ENCODE measurements at places on chromosomes 12 and 14.
A peak's percentile ranks its signal among the peaks of the same experiment; 100 is the strongest.

DNA sequence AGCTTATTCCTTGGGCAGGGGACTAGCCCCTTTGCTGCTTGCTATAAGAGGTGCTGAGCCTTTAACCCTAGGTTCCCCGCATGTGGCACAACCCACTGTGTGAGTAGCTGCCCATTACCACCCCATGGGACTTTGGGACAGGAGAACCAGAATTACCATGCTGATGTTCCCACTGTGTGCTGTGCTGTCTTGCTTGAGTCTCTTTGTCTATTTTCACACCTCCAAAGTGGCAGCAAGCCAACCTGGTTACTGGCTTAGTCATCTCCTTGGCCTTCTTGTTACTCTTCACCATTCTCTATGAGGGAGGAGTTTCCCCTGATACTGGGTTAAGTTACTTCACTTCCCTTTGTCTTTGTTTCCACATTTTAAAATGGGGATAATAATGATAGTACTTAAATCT is 73.4 kb upstream of the ETV6 start:
- no peak for DNase-seq

GRCh38 chr12:43004908-43005307 is 415.4 kb upstream of the PRICKLE1 start:
- no peak for DNase-seq

GRCh38 chr12:11040162-11040561 is 9.0 kb upstream of the TAS2R31 start:
- DNase-seq: no peak

GRCh38 chr12:76340680-76341435 is 7.4 kb downstream of the BBS10 start:
- DNase-seq: no peak

DNA sequence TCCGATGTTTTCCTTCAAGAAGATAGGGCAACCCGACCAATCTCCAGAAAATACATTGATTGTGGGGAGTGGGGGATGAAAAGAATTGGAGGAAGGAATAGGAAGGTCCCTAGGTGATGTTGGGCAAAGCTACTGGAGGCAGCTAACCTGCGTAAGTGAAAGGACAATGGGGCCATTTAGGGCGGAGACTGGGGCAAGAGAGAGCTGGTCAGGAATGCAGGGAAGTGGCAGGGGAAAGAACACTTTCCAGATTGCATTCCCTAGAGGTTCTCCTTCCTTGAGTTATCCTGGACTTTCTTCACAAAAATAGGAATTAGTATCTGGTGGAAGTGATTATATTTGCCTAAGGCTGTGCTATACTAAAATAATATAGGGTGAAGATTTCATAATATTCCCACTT is 151.8 kb upstream of the HMGA2 start:
- DNase-seq: no peak

- no peak for DNase-seq
Measured at GRCh38 chr12:129848876-129849275, 54.9 kb downstream of the TMEM132D start.

GRCh38 chr14:52235866-52236510 is 31.5 kb upstream of the PTGDR start:
- DNase-seq: no peak

DNA sequence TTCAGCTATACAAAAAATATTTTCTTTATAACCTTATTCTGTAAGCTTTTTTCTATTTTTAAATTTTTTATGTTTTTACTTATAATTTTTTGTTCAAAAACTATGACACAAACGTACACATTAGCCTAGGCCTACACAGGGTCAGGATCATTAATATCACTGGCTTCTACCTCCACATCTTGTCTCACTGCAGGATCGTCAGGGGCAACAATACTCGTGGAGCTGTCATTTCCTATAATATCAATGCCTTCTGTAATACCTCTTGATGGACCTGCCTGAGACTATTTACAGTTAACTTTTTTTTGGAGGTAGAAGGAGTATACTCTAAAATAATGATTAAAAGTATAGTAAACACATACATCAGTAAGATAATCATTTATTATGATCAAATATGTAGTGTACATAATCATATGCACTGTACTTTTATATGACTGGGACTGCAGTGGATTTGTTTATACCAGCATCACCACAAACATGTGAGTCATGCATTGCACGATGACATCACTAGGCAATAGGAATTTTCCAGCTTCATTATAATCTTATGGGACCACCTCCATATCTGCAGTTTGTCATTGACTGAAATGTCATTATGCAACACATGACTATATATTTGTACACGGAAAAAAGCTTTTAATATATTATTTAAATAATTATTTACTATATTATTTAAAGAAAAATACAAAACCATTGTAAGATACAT is 18.5 kb upstream of the PMCH start:
- no peak for DNase-seq

GRCh38 chr12:61530456-61530855 is 729.7 kb upstream of the USP15 start:
- no peak for DNase-seq

DNA sequence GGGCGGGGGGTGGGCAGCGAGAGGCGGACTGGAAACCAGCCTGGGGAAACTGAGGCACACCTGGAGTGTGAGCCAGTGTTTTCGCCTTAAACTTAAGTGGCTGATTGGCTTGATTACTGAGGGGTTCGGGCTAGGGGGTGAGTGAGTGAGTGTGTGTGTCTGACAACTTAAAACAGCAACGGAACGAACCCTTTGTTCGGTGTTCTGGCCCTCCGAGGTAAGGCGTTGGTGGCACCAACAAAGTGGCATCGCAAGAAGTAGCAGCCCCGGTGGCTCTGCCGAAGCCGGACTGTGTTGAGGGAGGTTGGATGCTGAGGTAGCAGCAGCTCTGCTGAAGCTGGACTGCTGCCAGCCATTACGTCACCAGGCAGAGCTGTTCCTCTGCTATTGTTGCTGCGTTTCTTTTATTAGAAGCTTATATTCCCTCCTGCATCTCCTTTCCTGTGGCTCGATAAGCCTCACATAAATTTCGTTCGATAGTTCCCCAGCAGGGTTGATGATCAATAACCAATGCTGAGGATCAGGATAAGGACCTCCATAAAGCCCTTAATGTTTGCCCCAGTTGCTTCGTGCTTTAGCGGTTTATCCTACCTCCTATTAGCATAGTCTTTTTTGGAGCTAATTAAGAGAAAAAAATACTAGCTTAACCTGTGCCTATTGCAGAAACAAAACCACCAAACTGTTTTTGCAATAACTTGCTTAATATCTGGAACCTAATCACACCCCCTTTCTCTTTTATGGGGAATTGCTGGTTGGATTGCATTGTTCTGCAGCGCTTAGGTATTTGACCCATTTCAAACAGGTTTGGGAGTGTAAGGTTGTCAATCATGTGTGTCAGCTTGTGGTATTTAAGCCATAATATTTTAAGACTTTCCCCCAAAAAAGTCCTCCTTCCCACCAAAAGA is 1.3 kb downstream of the GPR137C start:
- peak; percentile 25 for DNase-seq

DNA sequence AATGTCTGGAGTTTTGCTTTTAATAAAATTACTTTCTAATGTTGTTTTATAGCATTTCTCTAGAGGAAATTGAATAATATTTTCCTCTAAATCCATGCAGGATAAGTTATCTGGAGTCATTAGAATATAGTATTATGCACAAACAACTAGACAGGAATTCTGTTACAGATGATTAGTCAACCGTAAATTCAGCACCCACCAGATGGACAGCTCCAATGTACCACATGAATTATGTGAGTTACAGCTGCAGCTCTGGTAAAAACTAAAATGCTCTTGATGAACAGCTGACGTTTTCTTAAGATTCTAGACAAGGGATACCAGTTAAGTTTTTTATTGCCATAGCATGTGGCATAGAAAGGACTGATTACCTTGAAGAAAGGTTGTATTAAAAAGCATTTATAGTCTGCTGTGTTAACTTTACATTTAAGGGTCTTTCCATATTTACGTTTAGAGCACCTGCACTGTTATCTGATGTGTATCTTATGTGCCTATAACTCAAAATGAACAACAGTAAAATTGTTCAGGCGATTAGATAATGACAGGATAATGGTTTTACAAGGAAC is 321.4 kb upstream of the LRFN5 start:
- DNase-seq: peak; percentile 2

- no peak for DNase-seq
Measured at GRCh38 chr14:76716285-76716684, 45.0 kb upstream of the VASH1 start.

- no peak for DNase-seq
Measured at GRCh38 chr14:53180272-53181221, 27.4 kb upstream of the DDHD1 start.

DNA sequence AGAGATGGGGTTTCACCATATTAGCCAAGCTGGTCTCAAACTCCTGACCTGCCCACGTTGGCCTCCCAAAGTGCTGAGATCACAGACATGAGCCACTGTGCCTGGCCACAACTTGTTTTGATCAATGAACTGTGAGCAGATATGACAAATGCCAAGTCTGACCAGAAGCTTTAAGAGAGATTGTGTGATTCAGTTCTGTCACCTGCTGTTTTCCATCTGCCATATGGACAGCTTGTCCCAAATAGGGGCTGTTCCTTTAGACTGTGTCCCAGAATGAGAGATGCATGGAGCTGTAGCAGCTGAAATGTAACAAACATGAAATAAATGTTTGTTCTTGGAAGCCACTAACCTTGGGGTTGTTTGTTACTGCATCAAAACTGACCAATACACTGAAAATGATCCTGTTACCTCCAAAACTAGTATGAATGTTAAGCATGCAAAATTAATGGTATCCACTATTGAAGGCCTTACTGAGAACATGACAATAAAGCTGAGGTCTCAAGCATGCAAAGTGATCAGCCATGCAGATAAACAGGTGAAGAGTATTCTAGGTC is 65.9 kb upstream of the MED13L start:
- no peak for DNase-seq

DNA sequence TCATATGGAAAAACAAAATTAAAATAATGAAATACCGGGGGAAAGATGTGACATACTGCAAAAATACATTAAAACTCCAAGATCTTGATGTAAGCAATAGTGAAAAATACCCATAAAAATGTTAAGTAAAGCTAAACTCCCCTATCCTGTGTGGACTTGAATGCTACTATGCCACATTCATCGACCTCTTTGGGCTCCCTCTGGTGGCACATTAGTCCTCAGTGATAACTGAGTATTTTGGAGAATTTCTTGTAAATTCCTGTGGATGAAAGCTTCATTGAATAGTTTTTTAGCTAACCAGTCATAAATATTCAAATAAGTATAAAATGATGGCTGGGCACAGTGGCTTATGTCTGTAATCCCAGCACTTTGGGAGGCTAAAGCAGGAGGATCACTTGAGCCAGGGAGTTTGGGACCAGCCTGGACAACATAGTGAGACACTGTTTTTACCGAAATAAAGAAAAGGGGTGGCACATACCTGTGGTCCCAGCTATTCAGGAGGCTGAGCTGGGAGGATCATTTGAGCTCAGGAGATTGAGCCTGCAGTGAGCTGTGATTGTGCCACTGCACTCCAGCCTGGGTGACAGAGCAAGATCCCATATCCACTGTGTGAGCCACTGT is 42.4 kb upstream of the SGPP1 start:
- DNase-seq: peak; percentile 22

GRCh38 chr12:104668274-104668718 is 211.5 kb downstream of the CHST11 start:
- DNase-seq: no peak

- DNase-seq: no peak
Measured at GRCh38 chr14:90301122-90301521, 30.6 kb downstream of the NRDE2 start.

DNA sequence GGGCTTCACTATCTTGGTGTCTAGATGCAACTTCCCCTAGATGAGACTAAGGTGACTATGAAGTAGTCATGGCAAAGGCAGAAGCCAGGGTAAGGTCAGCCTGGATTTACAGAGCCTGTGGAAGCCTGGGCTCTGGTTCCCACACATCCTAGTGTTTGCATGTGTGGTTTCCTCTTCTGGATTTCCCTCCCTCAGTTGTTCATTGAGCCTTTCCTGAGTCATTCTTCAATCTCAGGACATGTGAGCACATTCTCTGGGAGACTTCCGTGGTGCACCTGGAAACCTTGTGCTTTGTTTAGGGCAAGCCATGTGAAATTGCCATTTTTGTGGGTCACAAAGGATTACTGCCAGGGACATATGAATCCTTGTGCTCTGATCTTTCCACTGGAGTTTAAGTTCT is 236.6 kb downstream of the C12orf75 start:
- no peak for DNase-seq

DNA sequence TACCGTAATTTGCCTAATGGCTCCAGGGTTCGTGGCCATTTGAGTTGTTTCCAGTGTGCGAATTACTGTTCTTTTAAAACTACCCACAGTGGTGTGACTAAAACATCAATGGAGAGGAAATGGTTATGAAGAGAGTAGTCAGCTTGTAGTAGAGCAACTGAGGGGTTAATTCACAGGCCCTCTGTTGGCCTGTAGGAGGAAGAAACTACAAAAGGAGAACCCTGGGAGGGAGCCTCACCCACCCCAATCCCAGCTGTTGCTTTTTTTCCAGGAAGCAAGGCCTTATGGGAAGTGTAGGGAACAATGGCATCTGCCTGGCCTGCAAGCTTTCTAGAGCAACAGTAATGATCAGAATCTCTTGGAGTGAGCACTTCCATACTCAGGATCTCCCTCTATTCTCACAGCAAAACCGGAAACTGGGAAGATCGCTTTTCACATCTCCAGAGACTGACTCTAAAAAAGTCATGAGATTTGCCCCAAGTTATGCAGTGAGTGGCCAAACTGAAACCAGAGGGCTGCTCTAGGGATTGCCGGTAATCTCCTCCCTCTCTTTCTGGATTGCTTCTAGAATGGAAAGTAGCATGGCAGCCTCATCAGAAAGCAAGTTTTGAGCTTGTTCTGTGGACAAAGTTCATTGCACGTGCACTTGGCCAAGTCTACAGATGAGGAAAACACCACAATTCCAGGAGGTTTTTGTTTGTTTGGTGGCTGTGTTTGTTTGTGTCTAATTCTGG is 125.3 kb upstream of the PWP1 start:
- no peak for DNase-seq

GRCh38 chr14:22699801-22700564 is 55.8 kb upstream of the OR6J1 start:
- DNase-seq: no peak

DNA sequence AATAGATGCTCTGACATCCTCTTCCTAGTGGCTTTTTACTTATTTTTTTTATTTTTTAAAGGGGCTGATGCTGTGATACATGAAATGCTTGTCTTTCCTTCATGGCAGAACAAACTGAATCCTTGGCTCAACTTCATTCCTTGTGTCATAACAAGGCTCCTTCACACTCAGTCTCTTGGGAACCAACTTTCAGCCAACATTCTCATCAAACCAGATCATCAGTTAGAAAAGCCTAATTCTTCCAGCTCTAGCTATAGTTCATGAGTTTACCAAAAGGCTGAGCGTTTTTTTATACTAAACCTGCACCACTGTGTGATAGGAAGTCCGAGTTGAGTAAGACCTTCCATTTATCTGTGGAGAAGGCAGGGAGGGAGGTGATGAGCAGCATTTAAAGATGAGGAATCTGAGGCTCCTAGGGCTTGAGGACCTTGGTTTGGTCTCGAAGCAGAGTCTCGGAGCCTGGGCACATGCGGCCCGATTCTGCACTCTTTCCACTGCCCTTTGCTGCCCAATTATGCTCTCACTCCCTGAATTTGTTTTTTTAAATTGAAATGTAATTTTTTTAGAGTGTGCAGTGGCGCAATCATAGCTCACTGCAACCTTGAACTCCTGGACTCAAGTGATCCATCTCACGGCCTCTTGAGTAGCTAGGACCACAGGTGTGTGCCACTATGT is 8.2 kb downstream of the GPRC5D start:
- no peak for DNase-seq

GRCh38 chr12:84913129-84913515 is 523 bp upstream of the SLC6A15 start:
- DNase-seq: no peak

GRCh38 chr12:69254046-69254445 is 14.7 kb downstream of the CPSF6 start:
- no peak for DNase-seq

GRCh38 chr14:95514131-95515079 is 2.0 kb downstream of the SYNE3 start:
- DNase-seq: no peak
